NCI-H1694 (cell line): ENCODE measurements at places on chromosomes 6 and 20.

DNA sequence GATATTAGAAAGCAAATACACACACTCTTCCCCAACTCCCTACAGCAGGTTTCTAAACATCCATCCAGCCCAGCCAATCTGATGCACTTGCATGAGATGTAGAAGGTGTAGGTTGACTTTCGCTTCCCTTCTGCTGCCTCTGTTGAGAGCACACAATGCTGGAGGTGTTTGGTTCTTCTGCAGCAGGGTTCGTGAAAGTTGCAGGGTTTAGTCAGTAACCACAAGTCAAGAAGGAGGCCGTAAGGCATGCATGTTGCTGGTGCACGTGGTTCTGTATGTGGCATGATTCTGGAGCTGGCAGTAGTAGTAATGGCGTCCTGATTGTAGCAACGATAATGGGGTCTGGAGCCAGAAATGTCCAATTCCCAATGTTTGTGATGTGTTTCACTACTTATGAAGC lies 53.0 kb downstream of the DEK start:
- no peak for DNase-seq

GRCh38 chr6:166958926-166959861 lies 2.8 kb upstream of the RNASET2 start:
- DNase-seq, result no peak

DNA sequence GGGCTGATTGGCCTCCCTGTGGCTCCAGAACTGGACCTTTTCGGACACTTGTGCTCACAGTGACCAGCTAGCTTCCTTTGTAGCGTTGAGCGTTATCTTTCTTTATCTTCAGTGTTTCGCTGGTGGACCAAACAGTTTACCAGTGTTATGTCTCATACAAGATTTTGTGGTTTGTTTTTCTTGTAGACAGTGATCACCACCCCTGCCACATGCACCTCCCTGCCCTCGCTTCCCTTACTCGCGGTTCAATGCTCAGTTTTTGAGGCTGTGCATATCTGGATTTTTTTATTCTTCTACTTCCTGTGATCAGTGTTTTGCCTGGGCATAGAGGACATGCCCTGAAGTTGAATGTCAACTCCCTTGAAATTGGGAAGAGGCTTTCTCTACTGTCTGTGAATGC lies 16.4 kb downstream of the MYT1 start:
- DNase-seq, result no peak

DNA sequence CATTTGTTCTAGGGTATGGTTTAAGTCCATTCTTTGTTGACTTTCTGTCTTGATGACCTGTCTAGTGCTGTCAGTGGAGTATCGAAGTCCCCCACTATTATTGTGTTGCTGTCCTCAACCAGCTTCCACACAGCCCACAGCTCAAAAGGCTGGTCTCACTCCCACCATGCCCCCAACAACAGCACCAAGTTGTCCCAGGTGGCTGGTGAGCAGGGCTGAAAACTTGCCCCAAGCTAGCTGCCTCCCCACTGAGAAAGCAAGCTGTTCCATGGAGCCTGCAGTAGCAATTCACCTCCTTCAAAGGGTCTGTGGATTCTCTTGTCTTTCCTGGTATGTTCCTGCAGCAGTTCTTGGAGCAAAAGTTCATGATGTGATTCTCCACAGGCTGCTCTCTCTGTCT lies 221.0 kb downstream of the SYNDIG1 start:
- DNase-seq, result no peak

- no peak for DNase-seq
These were observed 446.7 kb downstream of the BCKDHB start for GRCh38 chr6:80553071-80553740.

GRCh38 chr20:59175861-59176260 lies 12.2 kb downstream of the ZNF831 start:
- no peak for DNase-seq

DNA sequence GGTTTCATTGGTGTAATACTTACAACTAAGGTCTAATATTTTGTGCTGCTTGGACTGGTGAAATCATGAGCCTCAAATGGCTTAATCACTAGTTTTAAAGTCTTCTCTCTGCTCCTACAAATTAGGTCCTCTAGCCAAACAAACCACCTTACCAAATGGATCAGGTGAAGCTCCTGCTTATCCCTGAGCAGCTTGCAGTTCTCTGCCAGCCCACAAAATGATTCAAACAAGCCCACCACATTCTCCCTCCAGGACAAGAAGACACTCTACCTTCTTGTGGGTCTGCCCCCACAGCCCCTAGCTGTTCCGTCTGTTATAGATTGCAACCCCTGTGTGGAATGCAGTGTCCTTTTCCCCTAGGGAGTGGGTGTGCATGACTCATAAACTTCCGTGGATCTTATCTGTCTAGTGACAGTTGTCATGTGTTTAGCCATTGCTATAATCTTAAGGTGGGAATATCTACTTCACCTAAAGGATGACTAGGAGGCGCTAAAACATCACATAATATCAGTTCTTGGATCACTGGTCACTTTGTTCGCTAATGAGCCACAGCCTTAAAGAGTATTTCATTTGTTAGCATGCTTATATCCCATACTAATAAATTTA lies 940.5 kb upstream of the MANEA start:
- no peak for DNase-seq

- DNase-seq, result no peak
These were observed 133.7 kb upstream of the RIN2 start for GRCh38 chr20:19624221-19624965.
